ENCODE measurements at places on chromosomes 5 and 9. TPM values are rescaled to one million over a fixed set of nuclear protein-coding genes. Genes with fewer than 3 reads are reported as not detected.

- peaks cover 8% of the 10 kb centered on the region for H3K27me3 ChIP-seq
- DNase-seq = no peak
- no peak overlapping the region for H3K27ac ChIP-seq
- no peaks in the 10 kb centered on the region for H3K4me1 ChIP-seq
- H3K4me3 ChIP-seq = no peak overlapping the region
These were observed 75.9 kb downstream of the FBXO38 start for GRCh38 chr5:148459669-148460068.

GRCh38 chr9:129584136-129584535, 36.8 kb downstream of the C9orf50 start:
- H3K36me3 ChIP-seq = no peaks in the 10 kb centered on the region
- H3K4me1 ChIP-seq = peaks cover 52% of the 10 kb centered on the region
- peak; percentile 66 for DNase-seq
- no peak overlapping the region for H3K4me3 ChIP-seq
- H3K27me3 ChIP-seq = no peaks in the 10 kb centered on the region
- no peak overlapping the region for H3K27ac ChIP-seq

DNA sequence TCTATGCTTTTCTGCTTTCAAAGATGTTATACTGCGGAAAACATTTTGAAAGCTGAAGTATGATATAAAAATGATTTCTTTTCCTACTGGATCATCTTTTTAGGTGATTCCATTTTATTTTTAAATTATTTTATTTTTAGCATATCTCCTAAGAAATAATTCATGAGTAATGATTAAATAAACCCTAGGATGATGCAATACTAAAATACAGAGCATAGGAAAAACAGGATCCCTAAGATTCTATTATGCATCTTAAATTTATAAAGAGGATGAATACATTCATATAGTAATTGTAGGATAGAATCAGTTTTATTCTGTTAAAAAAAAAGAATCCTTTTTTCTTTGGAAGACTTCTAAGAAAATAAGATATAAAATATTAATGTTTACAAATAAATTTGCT, 10.9 kb downstream of the POLK start:
- H3K36me3 ChIP-seq = no peaks in the 10 kb centered on the region
- H3K27me3 ChIP-seq = no peaks in the 10 kb centered on the region
- peaks cover 30% of the 10 kb centered on the region for H3K4me1 ChIP-seq
- H3K27ac ChIP-seq = no peak overlapping the region

- H3K27ac ChIP-seq = no peak overlapping the region
These were observed 2.0 kb downstream of the PCDHGC3 start for GRCh38 chr5:141477815-141478214.

DNA sequence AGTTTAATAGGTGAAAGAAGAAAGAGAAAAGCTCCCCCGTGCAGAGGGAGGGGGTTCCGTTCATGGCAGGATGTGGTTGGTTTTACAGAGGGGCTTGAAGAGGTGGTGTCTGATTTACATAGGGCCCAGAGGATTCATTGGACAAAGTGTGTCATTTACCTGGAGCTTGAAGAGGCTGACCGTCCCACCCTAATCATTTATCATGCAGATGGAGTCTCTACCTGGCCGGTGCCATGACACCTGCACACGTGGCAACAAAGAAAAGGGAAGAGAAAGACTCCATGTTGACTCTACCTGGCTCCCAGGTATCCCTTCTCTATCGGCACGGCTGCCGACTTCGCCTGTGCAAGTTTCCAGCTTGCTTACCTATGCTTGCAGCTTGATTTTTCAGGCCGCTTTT, 35.3 kb upstream of the PRRC2B start:
- H3K4me1 ChIP-seq = peaks cover 20% of the 10 kb centered on the region
- DNase-seq = no peak
- H3K27ac ChIP-seq = no peak overlapping the region
- no peak overlapping the region for H3K4me3 ChIP-seq
- no peaks in the 10 kb centered on the region for H3K36me3 ChIP-seq

DNA sequence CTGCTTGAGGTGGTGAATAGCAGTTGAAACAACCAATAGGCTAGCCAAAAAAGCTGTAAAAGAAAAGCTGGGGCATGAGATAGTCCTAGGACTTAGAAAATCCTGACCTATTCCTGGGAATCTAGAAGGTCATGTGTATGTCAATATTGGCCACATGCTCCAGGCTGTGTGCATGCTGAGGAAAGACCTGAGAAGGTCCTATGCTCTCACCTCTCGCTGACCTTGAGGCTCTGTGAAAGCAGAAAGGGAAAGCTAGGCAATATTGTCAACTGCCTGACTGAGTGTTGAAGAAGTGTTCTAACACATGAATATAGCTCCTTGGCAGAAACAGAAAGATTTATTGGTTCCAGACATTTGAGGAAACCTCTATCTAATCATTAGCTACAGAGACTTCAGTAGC, 19.8 kb downstream of the TAS2R1 start:
- DNase-seq = no peak
- no peaks in the 10 kb centered on the region for H3K27me3 ChIP-seq
- no peak overlapping the region for H3K4me3 ChIP-seq
- H3K27ac ChIP-seq = no peak overlapping the region

DNA sequence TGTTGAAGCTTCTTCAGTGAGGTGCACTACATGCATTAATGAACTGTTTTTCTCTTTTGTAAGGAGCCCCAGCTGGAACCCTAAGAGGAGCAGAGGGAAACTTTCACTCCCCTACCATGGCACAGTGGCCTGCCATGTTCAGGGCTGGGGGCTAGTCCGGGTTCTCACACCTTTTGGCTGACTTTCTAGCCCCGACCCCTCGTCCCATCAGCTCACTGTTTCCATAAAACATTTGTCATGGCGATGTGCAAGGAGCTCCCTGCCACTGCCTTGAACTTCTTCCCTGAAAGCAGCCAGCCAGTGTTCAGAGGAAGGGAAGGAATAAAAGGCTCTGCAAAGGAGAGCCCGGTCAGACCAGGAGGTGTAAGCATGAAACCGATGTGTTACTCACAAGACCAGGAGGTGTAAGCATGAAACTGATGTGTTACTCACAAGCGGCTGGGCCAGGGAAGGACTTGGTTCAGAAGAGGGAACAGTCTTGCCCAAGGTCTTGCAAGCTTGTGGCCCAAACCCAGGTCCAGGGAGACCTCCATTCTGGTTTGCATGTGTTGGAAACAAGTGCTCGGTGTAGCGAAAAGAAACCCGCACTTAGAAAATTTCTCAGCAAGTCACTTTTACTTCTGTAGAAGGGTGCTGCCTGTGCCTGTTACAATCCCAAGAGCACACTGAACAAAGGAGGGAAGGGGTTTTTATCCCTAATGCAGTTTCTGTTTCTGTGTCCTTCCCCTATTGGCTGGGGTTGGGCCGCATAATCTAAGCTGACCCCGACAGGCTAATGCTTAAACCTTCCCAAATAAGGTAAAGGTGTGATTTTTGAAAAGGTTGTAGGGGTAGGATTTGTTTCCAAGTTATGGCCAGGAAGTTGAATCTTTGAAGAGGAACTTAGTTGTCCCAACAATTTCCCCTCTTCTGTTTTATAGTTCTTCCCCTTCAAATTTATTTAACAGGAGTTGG, 3.4 kb upstream of the ABO start:
- H3K36me3 ChIP-seq = no peaks in the 10 kb centered on the region
- H3K4me1 ChIP-seq = no peaks in the 10 kb centered on the region
- no peaks in the 10 kb centered on the region for H3K27me3 ChIP-seq

DNA sequence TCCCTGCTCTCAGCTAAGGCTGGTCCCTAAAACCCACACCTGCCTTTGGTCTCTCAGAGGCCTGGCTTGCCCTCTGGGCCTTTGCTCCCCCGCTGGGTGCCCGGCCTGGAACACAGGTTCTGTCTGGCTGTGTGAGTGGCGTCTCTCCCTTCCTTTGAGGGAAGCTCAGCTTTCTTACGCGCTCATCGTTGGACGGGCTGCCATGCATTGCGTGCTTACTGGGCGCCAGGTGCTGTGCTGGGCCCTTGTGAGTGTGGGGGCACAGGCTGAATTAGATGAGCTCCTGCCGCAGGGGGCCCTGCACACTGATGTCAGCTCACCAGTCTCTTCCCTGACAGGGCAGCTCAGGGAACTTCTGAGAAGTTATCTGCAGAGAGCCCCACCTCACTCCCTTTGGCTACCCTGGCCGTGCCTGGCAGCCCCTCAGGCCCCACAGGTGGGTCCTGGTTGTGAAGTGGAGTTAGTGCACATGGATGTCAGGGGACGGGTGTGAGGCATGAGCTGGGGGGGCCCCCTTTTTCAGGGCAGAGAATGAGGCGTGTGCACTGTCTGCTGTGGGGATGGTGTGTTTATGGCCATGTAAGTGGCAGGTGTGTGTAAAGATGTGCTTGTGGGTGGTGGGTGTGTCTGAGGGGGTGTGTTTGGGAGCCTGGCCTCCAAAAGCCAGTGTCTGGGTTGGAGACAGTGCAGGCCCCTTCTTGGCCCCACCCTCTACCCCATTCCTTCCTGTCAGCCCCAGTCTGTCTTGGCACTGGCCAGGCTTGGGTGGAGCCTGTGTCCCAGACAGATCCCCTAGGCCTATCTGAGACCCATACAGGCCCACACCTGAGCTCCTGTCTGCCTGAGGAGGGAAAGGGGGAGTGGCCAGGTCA, 7.5 kb upstream of the RMND5B start:
- no peak overlapping the region for H3K4me3 ChIP-seq
- no peak overlapping the region for H3K27ac ChIP-seq
- H3K27me3 ChIP-seq = no peaks in the 10 kb centered on the region

- no peaks in the 10 kb centered on the region for H3K36me3 ChIP-seq
- H3K27me3 ChIP-seq = no peaks in the 10 kb centered on the region
- no peak overlapping the region for H3K27ac ChIP-seq
- DNase-seq = no peak
- no peak overlapping the region for H3K4me3 ChIP-seq
These were observed 1143.8 kb downstream of the MAT2B start for GRCh38 chr5:164649266-164649665.

DNA sequence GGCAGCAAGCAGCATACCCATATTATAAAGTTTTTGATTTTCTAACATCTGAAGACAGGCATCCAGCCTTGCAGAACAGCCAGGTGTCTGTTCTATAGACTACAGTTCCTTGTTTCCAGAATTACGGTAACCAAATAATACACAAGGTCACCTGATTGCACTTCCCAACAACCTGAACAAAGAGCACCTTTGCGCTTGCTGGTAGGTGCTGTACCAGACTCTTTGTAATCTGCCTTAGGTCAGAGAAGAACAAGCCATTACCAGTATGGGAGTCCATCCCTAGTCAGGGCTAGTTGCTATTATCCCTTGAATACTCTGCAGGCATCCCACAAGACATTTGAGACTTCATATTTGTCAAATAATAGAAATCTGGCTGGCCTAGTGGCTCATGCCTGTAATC, 256.2 kb downstream of the ARRDC3 start:
- no peak overlapping the region for H3K4me3 ChIP-seq
- no peaks in the 10 kb centered on the region for H3K27me3 ChIP-seq
- H3K27ac ChIP-seq = no peak overlapping the region
- H3K36me3 ChIP-seq = no peaks in the 10 kb centered on the region

- H3K27me3 ChIP-seq = no peaks in the 10 kb centered on the region
- H3K27ac ChIP-seq = no peak overlapping the region
- no peak overlapping the region for H3K4me3 ChIP-seq
- H3K36me3 ChIP-seq = no peaks in the 10 kb centered on the region
These were observed 167.2 kb downstream of the CACNA1B start for GRCh38 chr9:138044485-138045383.

GRCh38 chr5:99315413-99316183, 386.8 kb upstream of the CHD1 start:
- H3K27ac ChIP-seq = no peak overlapping the region
- H3K4me1 ChIP-seq = no peaks in the 10 kb centered on the region
- no peak overlapping the region for H3K4me3 ChIP-seq

GRCh38 chr9:133166392-133166791, 2.7 kb upstream of the GBGT1 start:
- H3K27ac ChIP-seq = no peak overlapping the region
- peaks cover 12% of the 10 kb centered on the region for H3K4me1 ChIP-seq
- DNase-seq = no peak
- no peak overlapping the region for H3K4me3 ChIP-seq
- no peaks in the 10 kb centered on the region for H3K36me3 ChIP-seq

DNA sequence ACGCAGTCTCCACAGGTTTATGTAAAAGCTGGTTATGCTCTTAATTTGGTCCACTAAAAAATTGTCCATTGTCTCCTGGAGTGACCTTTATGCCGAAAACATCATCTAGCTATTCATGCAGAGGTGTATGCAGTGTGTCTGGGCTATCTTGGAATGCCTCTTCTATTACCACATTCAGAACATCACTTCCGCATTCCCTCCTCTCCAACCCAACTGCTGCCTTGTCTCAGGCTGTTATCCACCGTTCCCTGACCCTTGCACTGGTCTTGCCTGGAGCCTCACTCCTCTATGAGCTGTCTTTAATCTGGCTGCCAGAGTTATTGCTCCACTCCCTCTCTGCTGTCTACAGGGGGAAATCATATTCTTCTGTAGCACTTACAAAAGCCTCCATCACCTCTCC, 214.1 kb upstream of the ANKRD55 start:
- H3K36me3 ChIP-seq = no peaks in the 10 kb centered on the region
- H3K4me1 ChIP-seq = no peaks in the 10 kb centered on the region
- no peaks in the 10 kb centered on the region for H3K27me3 ChIP-seq
- DNase-seq = no peak
- H3K27ac ChIP-seq = no peak overlapping the region
- no peak overlapping the region for H3K4me3 ChIP-seq

GRCh38 chr5:146426853-146427618, 20.1 kb upstream of the TCERG1 start:
- H3K36me3 ChIP-seq = no peaks in the 10 kb centered on the region
- H3K27ac ChIP-seq = no peak overlapping the region
- H3K4me3 ChIP-seq = no peak overlapping the region
- no peaks in the 10 kb centered on the region for H3K4me1 ChIP-seq
- no peaks in the 10 kb centered on the region for H3K27me3 ChIP-seq

- no peak for DNase-seq
- no peaks in the 10 kb centered on the region for H3K4me1 ChIP-seq
- no peak overlapping the region for H3K4me3 ChIP-seq
- no peak overlapping the region for H3K27ac ChIP-seq
These were observed 370.9 kb upstream of the PRR16 start for GRCh38 chr5:120093178-120093577.

DNA sequence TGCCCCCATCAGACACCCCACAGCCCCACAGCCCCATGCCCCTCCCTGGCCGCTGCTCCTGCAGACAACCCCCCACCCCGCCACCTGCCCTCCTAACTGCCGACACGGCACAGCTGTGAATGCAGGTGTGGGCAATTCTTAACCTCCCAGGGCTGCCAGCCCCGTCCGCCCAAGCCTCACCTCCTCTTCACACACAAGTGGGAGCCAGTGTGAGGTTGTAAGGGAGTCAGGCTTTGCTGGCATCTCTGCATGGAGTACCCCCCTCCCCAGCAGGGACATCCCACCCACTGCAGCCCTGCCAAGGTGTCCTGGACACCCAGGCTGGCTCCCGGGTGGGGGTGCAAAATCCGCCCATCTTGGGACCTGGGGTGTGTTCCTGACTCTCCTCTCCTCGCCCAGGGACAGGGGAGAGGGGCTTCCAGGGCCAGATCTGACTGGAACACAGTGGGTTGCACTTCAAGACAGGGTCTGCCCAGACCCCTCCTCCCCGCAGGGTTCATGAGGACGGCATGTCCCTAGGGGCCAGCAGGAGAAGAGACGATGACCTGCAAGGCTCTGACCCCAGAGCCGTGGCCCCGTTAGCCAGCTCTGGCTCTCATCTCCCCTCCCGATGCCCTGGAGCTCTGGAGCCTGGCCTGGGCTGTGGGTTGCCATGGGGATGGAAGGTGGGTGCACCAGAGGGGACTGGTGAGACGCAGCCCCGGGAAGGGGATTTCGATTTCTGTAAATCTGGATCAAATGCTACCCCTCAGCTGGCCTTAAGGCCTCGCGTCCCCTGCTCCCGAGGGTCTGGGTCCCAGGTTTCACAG, 34.4 kb downstream of the SARDH start:
- DNase-seq = no peak
- no peak overlapping the region for H3K4me3 ChIP-seq
- peak overlapping the region; percentile 74 for H3K27ac ChIP-seq
- no peaks in the 10 kb centered on the region for H3K36me3 ChIP-seq
- H3K27me3 ChIP-seq = no peaks in the 10 kb centered on the region

The FSTL4 gene
- not detected for total RNA-seq

The DIRAS2 gene
- total RNA-seq = not detected

The KIF24 gene
- 0.32 TPM for total RNA-seq

The SPATA31D4 gene
- not detected for total RNA-seq

The MYO10 gene
- total RNA-seq = not detected

The TAF11L10 gene
- total RNA-seq = not detected
